ENCODE measurements at places on chromosomes 7 and 10.

- DNase-seq: no peak
Observed at GRCh38 chr7:150380463-150380862, 1.3 kb downstream of the ZNF775 start.

DNA sequence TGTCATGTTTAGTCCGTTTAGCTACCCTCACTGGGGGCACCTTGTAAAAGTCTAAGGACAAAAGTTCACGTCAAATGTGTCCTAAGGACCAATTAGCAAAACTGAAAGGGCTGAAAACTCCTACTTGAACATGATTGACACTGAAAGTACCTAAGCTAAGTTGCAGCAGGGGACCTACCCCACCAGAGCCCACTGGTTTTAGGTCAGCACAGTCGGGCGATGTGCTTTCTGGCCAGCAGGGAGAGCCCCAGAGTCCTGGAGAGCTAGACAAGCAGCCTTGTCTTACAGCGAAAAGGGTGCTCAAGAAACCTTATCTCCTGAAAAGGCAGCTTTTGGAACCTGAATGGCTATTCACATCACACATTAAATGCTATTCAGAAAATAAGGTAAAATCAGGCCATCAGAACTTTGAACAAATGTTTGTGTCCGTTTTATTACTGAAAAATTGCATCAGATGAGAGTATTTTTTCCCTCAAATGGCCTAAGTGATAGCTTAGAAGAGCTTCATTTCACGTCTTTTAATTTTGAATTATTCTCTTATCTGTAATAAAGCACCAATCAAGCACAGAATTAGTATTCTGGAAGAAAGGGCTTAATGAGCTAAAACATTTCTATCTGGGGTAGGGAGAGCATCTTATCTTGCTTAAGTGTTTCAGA is 52.2 kb upstream of the MKI67 start:
- no peak for DNase-seq

- no peak for DNase-seq
Observed at GRCh38 chr10:50513956-50514355, 109.8 kb downstream of the SGMS1 start.

DNA sequence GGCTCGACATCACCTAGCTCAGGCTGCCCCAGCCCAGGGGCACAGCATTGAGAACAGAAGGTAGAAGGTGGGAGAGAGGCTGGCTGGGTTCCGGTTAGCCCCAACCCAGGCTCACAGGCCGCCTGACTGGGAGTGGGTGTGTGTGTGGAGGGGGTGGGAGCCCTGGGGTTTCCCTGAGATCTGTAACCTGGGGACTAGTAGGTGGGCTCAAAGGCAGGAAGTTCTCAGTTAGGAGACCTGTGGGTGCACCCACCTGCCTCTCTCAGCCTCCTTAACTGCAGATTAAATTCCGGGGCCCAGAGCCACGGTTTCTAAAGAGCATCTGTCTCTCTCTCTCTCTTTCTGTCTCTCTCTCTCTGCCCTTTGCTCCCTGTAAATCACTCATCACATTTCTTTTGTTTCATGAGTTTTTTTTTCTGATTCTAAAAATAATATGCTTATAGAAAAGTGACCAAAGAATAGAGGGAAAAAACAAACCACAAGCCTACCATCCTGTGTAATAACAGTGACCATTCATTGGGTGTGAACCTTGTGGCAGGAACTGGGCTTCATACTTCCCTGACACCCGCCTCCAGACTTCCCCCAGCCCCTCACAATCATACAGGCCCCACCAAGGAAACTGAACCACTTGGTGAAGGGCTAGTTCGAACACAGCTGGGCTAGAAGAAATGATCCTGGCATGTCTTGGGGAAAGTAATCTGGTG is 83.4 kb upstream of the SMNDC1 start:
- DNase-seq: no peak

DNA sequence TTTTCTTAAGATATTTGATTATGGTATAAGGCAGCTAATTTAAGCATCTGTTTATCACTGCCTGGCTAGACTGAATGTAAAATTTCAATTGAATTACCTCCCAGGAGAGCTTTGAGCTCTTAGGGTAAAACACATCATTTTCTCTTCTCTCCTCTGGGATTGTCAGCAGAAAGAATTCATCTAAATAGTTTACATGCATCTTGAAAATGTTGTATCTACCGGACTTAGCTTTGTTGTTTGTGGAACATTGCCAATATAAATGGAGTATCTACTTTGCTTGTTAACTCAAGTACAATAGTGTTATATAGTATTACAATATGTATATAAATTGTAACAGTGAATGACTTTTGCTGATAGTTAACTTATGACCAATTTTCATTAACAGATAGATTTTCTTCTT is 73.3 kb downstream of the TAF3 start:
- no peak for DNase-seq

DNA sequence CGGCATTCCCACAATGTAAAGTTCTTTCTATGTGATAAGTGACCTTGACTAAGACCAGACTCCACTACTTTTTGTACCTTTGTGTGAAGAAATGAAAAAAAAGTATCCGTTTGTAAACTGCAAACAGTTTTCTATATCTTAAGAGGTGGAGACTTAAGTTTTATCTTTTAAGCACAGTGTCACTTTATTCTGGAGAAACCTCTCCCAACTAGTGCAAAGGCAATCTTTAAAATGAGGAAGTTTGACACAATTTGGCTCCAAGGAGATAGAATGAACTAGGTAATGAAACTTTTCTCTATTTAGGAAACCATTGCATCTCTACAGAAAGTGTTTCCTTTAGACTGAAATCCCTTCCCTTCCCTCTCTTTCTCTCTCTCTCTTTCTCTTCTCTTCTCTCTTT is 122.9 kb downstream of the SAMD9 start:
- DNase-seq: no peak

- DNase-seq: no peak
Observed at GRCh38 chr10:78750418-78750817, 318.3 kb upstream of the ZMIZ1 start.

DNA sequence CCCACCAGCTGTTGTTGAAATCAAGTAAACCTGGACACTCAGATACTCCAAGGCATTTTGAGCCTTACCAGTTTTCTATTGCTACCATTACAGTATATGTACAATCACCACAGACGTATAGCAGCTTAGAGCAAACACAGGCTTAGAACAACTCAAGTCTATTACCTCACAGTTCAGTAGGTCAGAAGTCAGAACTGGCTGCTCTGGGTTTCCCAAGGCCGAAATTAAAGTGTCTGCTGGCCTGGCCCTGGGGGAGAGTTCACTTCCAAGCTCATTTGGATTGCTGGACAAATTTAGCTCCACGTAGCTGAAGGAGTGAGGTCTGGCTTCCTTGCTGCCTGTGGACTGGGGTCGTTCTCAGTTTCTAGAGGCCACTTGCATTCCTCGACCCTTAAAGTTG is 260.1 kb upstream of the LRRN3 start:
- DNase-seq: no peak

DNA sequence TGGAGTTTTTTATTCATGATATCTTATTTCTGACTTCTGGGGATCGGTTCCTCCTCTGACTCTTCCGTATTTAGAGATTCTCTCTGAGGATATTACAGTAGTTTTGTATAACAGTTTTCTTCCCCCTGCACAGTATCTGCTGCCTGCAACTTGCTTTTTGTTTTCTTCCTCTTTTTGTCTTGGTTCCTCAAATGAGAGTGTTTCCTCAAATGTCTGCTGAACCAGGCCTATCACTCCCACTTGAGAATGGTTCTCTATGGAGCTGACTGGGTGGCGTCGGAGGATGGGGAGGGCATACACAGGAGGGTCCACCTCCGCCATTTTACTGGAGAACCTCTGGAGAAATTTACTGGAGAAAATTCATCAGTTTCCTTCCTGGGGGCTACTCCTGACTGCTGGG is 27.7 kb downstream of the ARHGAP22 start:
- peak; percentile 93 for DNase-seq

GRCh38 chr7:21426286-21427181 is 1.3 kb upstream of the SP4 start:
- DNase-seq: no peak

DNA sequence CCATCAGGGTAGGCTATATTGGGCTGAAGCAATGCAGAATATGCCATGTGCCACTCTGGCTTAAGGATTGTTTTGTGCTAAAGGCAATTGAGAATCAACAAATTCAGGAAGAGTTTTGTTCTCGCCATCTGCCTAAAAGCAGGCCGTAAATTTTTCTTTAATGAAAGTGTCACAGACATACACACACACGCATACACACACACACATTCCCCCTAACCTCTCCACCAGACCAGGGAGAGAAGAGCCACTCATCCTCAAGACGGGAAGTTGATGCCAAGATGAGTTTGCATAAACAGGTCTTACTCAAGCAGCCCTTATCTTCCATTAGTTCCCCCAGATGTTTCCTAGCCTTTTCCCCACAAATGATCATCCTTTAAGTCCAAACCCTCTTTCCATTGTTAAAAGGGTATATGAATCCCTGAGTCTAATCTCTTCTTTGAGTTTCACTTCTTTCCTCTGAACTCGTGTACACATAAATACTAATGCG is 59.6 kb upstream of the TRIM24 start:
- no peak for DNase-seq

GRCh38 chr10:71339796-71340589 is 20.9 kb downstream of the SLC29A3 start:
- no peak for DNase-seq

GRCh38 chr10:95295031-95295755 is 4.4 kb upstream of the PDLIM1 start:
- no peak for DNase-seq

DNA sequence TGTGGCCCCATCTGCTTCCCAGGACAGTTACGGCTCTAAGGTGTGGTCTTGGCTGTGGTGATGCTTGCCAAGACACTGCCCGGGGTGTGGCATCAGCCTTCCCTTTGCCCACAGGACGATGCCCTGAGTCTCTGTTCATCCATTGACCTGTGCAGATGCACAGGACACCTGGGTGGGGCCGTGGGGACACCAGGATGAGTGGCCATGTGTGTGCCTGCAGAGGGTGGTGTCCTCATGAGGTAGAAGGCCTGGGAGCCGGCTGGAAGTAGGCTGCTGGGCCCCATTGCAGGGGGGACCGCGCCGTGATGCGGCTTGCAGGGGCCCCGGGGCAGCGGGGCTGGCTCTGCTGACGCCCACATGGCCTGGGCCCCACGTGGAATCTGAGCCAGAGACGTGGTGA is 22.4 kb upstream of the PWWP2B start:
- DNase-seq: no peak

DNA sequence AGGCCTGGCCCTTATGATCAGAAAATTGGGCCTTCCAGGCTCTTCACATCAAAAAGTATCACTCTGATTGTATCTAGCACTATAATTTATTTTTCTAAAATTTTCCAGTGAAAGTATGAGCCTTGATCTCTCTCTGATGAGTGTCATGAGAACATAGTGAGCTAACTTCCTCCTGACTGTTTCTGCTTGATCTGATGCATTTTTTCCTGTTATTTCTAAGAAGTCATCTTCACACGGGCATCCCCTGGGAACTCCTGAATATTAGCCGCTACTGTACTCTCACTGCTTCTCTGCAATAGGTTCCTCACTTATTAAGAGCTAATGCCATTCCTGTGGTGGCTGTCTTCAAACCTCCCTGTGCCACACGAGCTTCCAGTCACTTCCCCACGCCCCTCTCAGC is 63.1 kb upstream of the ZPBP start:
- DNase-seq: no peak

DNA sequence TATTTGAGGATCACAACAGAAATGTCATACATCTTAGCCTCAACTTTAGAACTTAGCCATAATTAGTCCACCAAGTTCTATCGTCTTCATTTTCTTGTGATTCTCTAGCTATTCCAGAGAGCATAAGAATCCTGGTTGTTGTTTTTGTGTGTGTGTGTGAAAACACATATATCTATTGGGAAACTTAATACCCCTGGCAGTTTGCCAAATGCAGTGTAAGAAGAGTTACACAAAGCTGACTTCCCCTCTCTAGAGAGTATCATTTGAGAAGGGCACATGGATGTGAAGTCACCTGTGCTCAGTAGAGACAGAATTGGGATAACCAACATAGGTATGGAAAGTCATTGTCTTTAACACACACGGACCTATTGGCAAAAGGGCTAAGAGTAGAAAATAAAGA is 19.3 kb downstream of the FOXI2 start:
- DNase-seq: no peak

DNA sequence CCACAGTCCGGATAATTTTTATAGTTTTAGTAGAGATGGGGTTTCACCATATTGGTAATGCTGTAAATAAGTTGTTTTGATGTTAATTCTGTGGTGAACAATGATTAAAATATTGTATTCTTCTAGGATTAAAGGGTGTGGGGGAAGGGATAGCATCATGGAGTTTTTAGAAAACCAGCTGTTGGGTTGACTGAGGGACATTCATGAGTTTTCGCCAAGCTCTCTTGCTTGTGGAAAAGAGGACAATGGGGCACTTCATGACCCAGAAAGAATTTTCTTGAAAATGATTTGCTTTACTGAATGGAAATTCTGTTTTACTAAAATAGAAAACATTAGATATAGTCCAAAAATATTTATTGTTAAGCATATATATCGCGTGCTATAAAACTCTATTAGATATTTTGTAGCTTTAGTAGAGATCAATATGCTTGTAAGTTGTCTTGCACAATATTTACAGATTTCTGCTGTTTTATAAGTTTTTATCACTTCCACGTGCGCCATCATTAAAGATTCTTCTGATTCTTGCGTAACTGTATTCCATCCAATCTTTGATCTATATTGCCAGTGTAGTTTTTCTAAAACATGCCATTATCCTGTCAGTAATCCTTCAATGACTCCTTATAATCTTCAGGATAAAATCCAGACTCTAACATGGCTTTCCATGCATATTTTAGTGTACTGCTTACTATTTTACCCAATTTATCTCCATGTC is 41.8 kb downstream of the LCOR start:
- DNase-seq: no peak

- no peak for DNase-seq
Observed at GRCh38 chr7:101140746-101141382, 13.4 kb upstream of the AP1S1 start.

DNA sequence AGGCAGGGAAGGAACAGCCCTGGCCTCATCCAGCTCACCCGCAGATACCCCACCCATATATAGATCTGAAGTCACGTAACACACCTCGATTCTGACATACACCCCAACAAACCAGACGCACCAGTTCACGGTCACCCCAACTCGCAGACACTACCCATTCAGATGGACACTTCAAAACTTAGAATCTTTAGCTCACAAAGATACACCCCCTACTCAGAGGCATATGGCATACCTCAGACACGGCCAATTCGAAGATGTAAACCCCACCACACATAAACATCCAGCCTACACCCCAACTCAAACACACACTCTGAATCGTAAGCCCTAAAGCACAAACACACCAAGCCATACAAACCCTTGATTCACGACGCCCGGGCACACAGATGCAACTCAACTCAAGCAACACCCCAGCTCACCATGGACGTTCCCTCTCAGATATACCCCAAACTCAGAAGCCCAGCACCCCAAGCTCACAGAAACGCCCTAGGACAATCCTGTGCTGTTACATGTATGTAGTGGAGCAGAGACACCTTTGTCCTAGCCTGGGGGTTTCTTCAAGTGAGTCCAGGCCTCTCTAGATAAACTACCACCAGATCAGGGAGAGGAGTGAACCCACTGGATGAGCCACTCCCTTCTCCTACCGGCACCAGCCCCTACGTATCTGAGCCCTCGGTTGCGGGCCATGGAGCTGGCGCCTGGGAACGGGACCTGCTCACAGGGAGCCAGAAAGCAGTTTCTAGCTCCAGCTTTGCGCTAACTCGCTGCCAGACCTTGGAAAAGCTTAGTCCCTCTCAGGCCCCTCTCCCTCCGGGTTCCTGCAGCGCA is 8.8 kb downstream of the PSD start:
- DNase-seq: no peak
